Posterior cingulate gyrus (tissue), 11 donors: ENCODE measurements at places on chromosomes 1 and 21.
A peak's percentile ranks its signal among the peaks of the same experiment; 100 is the strongest.

DNA sequence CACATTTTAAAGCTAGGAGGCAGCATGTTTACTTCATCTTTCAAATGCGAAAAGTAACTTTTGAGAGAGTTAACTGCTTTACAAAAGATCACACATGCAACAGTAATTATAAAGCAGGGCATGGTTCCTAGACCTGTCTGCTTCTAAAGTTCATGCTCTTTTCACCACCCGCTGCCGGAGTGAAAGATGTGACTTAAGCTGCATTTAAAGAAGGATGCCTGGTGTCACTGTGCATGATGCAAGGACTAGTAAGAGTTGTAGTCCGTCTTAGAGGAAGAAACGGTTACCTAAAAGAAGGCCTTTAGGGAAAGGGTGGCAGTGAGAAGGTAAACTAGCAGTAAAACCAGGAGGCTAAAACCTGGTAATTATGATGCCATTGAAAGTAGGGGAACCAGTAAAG is 1689.1 kb downstream of the KCNT2 start:
- DNase-seq = no peak

DNA sequence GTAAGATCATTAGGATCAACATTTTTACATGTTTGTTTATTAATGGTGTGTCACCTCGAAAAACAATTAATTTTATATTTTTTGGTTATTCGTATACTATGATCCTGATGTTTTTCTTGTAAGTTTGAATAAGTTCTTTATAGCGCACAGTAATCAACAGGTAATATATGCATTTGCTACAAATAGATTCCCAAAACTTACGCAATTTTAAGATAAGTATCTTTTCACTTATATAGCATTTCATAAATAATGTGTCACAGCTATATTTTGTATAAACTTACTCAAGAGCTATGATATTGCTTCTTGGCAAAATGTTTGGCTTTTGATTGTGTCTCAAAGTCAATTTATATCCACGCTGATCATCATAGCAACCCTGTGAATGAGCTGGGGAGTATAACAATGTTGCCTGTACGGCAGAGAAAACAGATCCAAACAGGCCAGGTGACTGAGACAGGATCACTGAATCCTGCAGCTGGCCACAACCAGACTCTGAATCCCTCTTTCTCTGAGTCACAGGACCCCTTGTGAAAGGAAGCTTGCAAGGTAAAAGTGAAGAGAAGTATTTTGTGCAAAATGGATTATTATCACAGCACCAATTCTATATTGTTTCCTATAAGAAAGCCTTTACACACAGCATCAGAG is 48.6 kb downstream of the GNG12 start:
- no peak for DNase-seq

DNA sequence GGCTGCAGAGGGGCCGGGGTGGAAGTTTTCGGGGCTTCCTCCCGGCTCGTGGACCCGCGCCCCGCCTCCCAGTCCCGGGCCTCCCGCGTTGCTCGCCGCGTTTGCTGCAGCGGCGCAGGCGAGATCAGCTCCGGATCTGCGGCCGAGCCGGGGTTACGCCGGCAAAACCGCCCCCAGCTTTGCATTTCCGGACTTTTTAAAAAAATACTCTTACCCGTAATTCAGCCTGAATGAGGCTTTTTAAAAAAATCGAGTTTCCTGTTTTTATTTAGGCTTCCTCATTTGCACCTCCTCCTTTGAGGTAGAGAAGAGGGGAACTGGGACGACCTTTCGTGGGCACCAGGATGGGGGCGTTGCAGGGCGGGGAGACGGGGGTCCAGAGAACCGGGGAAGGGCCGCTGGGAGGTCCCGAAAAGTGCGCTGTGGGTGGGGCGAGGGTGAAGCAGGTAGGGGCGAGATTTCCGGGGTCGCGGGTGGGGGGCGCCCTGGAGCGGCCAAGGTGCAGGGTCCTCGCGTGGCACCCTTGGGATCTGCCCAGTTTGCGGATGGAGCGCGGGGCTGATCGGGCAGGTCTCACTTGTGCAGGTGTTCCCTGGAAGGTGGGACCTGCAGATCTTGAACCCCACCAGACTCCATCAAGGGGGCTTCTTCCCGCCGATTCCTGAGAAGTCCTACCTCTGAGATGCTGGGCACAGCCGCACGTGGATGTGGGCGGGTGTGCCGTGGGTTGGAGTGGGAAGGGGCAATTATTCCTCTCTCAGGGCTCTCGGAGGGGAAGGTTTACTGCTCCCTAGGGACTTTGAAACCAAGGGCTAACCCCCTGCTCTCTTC is 1.1 kb downstream of the PIK3CD start:
- DNase-seq = no peak

DNA sequence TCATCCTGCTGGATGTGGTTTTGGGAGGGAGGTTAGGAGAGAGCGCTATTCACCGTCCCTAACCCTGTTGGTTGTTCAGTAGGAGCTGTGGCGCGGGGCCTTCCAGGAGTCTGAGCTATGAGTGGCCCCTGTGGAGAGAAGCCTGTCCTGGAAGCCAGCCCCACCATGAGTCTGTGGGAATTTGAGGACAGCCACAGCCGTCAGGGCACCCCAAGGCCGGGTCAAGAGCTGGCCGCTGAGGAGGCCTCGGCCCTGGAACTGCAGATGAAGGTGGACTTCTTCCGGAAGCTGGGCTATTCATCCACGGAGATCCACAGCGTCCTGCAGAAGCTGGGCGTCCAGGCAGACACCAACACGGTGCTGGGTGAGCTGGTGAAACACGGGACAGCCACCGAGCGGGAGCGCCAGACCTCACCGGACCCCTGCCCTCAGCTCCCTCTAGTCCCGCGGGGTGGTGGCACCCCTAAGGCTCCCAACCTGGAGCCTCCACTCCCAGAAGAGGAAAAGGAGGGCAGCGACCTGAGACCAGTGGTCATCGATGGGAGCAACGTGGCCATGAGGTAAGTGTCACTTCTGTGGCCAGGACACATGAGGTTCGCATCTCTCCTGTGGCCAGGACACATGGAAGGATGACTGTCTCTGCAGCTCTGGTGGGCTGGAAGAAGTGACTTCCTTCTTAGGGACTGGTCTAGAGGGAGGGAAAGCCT is 1.2 kb downstream of the ZC3H12A start:
- no peak for DNase-seq

DNA sequence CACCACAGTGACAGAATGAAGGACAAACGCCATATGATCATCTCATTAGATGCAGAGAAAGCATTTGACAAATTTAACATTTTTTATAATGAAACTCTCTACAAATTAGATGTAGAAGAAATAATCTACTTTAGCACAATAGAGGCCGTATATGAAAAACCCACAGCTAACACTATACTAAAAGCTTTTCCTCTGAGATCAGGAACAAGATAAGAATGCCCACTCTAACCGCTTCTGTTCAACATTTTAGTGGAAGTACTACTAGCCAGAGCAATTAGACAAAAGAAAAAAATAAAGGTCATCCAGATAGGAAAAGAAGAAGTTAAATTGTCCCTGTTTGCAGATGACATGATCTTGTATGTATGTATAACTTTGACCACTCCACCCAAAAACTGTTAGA is 109.7 kb downstream of the SLC35F3 start:
- no peak for DNase-seq

- DNase-seq = no peak
Observed at GRCh38 chr1:172909606-172910326, 141.0 kb downstream of the TNFSF18 start.

DNA sequence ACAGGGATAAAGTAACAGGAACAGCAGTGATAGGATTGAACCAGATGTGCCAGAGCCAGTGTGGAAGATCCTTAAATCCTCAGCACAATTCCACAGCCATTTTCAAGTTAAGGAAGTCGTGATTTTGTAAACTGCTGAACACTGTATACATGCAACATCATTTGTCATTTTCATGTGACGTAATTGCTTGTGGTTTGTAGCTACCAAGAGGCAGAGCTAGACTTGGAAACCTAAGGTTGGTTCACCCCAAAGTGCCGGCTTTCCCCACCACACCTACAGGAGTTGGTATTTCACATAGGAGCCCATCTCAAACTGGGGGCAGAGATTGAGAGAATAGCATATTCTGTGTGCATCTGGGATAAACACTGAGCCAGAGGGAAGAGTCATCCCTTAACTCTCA is 113.9 kb downstream of the CAPN8 start:
- no peak for DNase-seq

GRCh38 chr1:37477198-37477931 is 3.0 kb downstream of the ZC3H12A start:
- no peak for DNase-seq

- DNase-seq = no peak
Observed at GRCh38 chr1:27538793-27539192, 48.8 kb upstream of the WASF2 start.

DNA sequence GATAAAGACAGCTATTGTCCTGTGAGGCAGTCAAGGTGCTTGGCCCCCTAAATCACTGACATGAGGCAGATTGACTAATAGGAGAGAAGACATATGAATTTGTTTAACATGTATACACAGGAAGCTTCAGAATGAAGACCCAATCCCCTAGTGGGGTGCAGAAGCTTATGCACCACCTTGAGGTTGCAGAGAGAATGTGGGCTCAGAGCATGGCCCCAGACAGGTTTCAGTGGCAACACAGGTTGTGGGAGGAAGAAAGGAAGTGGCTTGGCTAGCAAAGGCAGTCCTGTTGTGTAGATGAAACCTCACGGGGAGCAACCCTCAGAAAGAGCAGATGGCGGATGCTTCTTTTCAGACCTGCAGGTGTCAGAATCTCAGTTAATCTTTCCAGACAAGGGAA is 37.0 kb upstream of the PARP1 start:
- DNase-seq = no peak

DNA sequence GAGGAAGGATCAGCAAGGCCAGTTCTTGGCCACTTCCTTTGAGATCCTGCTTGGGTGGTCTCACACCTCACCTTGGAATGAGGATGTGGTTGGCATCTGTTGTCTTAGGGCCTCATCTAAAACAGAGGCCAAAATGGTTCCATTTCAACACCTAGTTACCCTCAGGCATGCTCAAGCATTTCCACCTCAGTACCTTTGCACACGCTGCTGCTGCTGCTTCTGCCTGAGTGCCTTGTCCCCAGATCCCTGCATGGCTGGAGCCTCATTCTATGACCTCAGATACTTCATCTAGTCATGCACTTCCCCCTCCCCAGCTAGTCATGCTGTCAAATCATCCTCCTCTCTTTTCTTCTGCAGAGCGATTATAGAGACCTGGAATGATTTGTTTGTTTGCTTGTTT is 86.8 kb downstream of the ACTL8 start:
- no peak for DNase-seq

DNA sequence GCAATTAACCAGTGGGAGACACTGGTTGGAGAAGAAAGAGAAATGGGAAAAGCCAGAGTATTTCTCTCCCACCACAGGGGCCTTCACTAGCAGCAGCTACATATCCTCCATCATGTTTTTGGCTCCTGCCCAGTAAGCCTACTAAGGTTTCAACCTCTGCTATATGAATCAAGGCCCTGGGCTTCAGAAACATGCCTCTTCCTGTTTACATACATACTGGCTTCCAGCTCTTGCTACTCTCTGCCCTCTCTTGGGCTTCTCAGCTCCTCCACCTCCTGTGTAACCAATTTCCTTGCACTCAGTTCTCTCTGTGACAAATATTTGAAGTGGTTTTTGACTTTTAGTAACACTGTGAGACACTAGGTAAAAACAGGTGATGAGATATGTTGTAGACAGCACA is 80.8 kb downstream of the LRRC7 start:
- DNase-seq = no peak

DNA sequence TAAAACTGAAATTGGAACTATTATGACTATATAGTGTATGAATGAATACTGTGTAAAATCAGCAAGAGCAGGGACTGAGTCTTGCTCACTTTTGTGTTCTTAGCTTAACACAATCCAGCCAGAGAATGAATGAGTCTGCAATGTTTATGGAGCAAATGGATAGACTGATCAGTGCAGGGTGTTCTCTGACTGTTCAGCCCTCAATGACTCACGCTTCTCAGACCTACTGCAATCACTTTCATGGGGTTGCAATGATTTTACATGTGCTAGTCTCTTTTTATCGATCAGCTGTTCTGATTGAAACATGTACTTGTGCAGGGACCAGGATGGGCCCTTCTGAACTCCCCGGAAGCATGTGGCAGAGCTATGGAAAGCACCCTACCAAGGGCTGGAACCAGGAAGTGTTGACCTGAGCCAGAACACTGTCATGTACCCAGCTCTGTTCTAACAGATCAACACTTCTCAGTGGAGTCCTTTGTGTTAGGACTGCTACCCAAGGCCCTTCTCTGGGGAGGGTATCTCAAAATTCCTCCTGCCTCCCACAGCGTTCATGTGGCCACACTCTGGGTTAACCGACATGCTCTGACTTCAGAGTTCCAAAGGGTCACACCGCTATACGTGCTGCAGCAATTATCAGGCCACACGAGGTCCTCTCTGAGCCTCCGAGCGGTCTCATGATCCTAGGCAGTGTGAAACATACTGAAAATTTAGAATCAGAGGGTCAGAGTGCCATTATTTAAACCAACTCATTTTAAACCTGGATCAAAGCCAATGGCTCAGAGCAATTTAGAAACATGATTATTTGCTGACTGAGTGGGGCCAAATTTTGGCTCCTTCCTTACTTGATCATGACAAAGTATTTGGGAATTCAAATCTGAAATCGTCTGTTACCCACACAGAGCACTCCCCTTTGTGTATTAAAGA is 35.2 kb downstream of the GRIK1 start:
- no peak for DNase-seq

GRCh38 chr1:51088474-51088873 is 13.6 kb upstream of the C1orf185 start:
- DNase-seq = no peak

DNA sequence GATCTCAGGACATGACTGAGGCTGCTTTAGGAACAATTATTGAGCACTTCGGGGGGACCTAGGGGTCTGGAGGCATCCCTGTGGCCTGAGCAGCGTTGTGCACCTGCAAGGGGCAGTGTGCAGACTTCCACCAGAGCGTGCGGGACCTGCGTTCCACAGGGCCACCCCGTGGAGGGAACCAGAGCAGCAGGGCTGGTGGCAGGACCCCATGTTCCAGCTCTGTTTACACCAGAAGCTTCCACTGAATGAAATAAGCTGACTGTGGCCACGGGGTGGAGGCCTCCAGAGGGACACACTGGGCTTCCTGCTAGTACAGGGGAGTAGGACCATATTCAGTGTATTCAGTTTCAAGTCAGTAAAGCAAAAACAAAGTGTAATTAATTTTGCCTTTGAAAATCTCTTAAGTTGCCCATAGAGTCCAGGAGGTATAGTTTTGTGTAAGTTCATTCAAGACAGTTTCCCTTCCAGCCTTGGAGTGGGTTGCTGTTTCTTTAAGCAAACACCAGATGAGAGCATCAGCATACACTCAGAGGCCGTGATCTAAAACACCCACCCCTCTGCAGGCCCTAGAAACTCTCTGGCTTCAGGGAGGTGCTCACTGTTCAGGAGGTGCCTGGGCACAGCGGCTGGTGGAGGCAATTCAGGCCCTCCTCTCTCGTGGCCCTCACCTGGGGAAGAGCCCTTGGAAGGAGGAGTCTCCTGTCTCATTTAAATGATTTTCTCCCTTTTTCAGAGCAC is 16.6 kb downstream of the SLC1A7 start:
- peak; percentile 39 for DNase-seq

DNA sequence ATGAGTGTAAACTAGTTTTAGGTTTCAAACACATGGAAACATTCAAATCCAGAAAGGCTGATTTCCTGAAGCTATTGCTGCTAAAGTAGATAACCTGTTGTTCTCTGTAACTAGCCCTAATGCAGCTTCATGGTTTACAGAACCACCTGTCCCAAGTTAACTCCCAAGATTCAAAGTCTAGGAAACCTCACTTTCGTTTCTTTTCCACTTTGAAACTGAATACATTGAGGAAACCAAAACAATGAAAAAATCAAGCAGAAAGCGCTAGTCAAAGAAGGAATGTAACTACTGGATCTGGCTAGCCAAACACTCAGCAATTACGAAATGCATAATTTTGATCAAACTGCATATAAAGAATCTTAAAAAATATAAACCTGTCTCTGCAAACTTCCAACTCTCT is 17.8 kb downstream of the SLC16A1 start:
- DNase-seq = no peak
